ENCODE measurements at places on chromosomes 11 and 22.

DNA sequence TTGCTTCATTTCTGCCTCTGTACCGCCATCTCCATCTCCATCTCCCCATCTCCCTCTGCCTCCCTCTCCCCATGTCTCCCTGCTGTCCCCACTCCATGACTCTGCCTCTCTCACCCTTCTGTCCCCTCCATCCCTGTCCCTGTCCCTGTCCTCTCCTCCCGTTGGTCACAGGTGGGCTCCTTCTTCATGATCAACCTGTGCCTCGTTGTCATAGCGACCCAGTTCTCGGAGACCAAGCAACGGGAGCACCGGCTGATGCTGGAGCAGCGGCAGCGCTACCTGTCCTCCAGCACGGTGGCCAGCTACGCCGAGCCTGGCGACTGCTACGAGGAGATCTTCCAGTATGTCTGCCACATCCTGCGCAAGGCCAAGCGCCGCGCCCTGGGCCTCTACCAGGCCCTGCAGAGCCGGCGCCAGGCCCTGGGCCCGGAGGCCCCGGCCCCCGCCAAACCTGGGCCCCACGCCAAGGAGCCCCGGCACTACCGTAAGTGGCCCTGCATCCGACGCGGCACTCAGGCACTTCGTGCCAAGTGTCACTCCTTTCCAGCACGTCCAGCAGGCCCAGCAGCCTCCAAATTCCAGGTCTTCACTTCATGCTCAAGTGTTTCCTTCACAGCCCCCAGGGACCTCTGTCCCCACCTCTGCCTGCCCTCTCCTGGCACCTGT lies 76.0 kb downstream of the CACNA1I start:
- no peak for DNase-seq

DNA sequence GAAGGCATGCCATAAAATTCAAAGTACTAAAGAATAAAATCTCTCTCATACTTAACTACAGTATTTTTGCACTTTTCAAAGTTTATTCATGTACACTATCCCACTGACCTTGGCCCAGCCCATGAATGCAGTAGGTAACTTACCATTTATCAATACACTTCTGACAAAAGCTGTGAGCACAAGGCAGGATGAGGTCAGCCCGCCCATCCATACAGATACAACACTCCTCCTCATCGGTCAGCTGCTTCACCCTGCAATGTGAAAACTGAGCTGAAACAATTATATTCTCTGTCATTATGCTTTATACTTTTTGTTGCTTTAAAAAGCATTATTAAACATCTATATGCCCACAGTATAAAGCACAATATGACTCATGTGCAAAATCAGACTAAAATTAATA lies 22.1 kb downstream of the RNF141 start:
- DNase-seq = no peak

DNA sequence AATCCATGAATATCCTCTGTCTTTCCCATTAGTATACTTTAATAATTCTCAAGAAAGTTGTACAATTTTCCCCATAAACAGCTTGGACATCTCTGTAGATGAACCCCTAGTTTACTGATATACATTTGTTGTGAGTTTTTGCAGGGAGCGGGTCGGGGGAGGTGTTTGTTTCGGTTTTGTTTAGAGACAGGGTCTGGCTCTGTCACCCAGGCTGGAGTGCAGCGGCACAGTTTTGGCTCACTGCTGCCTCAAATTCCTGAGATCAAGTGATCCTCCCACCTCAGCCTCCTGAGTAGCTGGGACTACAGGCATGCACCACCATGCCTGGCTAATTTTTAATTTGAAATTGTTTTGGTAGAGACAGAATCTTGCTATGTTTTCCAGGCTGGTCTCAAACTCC lies 57.6 kb downstream of the IGLL5 start:
- no peak for DNase-seq

- no peak for DNase-seq
Observed at GRCh38 chr11:61966734-61967115, 709 bp downstream of the FTH1 start.

- peak; percentile 28 for DNase-seq
Observed at GRCh38 chr22:35258191-35258988, 1.1 kb downstream of the HMGXB4 start.

- DNase-seq = no peak
Observed at GRCh38 chr11:96091476-96091875, 167.6 kb upstream of the MTMR2 start.

GRCh38 chr22:40051322-40051721 lies 56.6 kb downstream of the FAM83F start:
- DNase-seq = no peak

GRCh38 chr11:70530010-70530409 lies 131.7 kb downstream of the CTTN start:
- DNase-seq = no peak

GRCh38 chr11:72643547-72643946 lies 30.7 kb downstream of the PDE2A start:
- no peak for DNase-seq

GRCh38 chr22:30038219-30038618 lies 42.0 kb upstream of the HORMAD2 start:
- DNase-seq = no peak

DNA sequence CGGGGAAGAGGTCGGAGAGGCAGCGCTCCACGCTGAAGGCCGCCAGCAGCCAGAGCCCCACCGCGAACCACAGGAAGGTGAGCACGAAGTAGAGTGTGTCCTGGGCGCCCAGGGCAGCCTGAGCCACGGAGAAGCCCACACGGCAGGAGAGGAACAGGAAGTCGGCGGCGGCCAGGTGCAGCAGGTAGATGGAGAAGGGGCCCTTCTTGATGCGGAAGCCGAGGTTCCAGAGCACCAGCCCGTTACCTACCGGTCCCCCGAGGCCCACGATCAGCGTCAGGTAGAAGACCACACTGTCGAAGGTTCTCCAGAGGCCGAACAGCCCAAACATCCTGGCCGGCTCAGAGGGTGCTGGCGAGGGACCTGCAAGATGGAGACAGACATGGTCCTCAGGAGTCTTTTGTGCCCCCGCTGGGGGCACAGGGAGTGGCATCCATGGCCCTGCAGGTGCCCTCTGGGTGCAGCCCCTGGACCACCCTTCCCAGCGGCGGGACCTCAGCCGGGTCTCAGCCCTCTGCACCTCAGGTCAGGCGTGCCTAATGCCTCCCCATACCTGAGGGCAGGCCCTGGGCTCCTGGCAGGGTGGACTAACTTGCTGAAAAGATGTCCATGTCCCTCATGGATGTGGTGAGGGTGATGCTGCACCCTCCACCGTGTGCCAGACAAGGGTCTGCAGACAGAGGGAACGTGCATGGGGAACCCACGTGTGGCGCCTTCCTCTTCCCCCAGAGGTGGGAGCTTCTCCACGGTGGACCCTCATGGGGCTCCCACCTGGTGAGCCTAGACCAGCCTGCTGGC lies at the start of gene MRGPRG:
TSS of gene MRGPRG (minus strand) at position 331 of the 798 bp plus-strand sequence. CDS start at position 331, 0 bp downstream.
- no peak for DNase-seq

- DNase-seq = no peak
Observed at GRCh38 chr22:24289114-24289513, 18.5 kb downstream of the SPECC1L start.

DNA sequence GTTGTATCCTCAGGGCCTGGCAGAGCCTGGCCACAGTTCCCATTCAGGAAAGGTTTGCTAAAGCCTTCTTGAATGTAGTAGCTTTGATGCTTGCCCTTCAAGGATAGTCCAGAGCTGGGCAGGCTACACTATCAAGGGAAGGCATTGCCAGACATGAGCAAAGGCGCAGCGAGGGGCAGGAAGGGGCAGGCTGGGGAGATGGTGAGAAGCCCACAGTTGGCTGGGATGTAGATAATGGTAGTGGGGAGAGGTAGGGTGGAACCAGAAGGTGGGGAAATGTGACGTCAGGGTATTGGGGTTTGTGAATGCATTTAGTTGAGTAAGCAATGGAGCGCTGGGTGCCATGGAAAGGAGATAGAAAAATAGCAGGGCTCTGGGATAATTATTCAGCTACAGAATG lies 28.6 kb downstream of the LRRC32 start:
- DNase-seq = no peak

DNA sequence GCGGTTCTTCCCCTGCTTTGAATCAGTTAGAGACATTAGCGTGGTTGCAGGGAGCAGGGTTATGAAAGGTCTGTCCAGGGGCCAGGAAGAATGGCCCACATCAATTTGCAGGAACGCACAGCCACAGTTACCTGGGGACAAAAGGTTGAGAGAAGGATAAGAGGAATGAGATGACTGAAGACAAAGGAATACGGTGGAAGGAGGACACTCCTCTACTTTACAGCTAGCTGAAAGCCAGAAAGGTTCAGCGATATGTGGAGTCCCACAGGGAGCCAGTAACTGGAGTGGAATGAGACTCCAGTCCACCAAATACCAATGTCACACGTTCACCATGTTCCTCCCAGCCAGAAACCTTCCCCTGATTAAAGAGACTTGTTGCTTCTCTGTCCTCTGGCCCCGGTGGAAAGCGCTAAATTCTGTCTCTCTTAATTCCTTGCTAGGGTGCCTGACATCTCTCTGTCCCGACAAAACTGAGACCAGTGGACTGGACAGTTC lies 10.7 kb downstream of the XNDC1N start:
- DNase-seq = no peak

DNA sequence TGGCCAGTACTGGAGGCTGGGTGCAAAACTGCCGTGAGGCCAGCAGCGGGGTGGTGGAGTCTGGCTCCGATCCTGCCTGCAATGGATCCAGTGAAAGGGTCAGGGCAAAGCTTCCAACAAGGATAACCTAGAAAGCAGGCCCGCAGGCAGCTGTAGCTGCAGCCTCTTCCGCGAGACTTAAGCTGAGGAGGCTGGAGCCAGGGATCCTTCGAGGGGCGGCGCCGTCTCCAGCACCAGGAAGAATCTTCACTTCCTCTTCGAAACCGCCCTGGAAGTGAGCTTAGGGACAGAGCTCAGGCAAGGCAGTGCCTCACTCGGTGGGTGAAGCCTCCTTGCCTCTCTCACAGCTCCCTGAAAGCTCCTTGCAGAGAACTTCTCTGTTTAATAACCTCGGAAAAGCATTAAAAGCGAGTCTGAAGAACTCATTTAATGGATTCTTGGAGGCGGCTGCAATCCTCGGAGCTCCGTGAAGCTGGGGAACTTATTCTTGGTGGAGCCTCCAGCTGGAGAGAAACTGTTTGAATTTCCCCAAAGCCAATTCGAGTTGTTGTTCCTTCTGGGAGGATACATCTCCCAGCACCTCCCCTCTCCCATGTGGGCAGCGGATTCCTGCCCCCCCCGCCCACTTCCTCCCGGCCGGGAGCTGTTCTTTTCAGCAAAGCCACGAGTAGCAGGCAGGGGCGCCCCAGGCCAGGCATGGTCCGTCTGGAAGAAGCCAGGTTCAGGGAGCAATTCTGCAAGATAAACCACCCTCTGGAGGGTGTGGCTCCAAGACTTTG lies 169.9 kb downstream of the CTTN start:
- no peak for DNase-seq

DNA sequence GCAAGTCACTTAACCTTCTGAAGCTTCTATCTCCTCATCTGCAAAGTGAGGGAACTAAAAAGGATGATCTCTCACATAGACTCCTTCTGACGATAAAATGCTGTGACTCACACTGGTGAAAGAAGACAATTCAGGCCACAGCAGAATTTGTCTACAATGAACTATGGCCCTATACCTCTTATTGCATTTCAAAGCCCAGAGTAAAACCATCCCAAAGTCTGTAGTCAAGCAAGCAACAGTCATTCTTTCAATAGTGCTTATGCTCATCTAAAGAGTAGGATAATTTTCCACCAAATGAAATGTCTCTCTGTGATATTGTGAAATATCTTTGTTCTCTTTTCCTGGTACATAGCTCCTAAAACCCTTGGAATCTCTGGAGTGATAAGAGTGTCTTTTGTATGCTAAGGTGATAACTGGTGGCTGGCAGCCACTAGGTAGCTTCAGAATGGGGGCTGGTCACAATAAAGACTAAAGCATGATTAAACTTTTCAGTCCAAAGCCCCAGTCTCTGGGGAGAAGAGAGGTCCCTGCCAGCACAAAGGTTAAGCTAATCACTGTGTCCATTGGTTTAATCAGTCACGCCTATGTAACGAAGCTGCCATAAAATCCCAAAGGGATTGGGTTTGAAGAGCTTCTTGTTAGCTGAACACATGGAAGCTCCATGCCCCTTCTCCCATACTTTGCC lies 30.8 kb downstream of the SYTL2 start:
- DNase-seq = no peak

DNA sequence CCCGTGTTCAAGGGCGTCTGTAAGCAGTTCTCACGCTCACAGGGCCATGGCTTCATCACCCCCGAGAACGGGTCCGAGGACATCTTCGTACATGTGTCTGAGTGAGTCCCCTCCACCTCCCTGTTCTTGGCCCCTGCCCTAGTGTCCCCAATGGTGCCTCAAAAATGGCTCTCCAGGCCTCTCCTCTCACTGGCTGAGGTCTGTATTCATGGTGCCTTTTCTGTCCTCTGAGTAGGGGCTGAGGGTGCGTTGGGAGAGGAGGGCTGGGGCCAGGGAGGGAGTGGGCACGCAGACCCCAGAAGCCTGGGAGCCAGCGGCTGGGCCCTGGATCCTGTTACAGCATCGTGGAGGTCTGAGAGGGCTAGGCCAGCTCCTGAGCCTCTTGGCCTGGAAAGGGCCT lies 12.9 kb downstream of the CSDC2 start:
- DNase-seq = no peak

DNA sequence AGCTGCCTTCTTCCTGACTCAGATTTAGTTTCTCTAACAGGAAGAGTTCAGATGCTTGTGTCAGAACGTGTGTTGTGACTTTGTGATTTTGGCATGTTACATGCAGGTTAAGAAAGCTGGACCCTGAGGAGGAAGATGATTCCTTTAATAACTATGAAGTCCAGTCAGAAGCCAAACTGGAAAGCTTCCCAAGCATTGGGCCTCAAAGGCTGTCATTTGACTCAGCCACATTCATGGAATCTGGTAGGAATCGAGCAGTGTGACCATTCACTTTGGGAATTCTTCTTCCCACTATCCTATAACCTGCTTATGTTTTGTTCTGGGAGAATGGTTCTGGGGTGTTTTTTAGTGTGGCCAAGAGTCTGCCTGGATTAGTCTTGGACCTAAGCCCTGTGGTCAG lies 48.0 kb downstream of the CABIN1 start:
- DNase-seq = no peak

DNA sequence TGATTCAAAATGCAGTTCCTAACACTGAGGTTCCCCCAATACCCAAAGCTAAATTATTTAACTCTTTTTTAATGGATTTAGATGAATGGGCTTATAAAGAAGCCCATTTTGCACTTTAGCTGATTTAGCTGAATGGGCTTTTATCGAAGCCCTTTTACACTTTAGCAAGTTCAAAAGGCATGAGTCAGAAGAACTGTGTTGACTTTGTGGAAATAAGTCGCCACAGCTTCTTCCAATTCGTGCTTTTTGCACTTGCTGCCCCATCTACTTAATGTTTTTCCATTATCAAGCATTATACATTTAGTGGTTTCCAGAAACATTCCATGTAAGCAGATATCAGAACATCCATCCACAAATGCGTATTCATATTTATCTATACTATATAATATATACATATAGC lies 20.5 kb upstream of the GRIA4 start:
- DNase-seq = no peak

- no peak for DNase-seq
Observed at GRCh38 chr22:44025171-44026065, 1.3 kb downstream of the PARVB start.

- no peak for DNase-seq
Observed at GRCh38 chr11:11620173-11620920, 1.5 kb downstream of the GALNT18 start.

- no peak for DNase-seq
Observed at GRCh38 chr22:43118953-43119458, 8.5 kb downstream of the BIK start.
